ENCODE measurements at places on chromosomes 2 and 18.
A peak's percentile ranks its signal among the peaks of the same experiment; 100 is the strongest.

- no peaks in the 10 kb centered on the region for H3K27me3 ChIP-seq
- no peak for DNase-seq
- H3K4me3 ChIP-seq, result no peak overlapping the region
- no peaks in the 10 kb centered on the region for H3K36me3 ChIP-seq
- H3K4me1 ChIP-seq, result no peaks in the 10 kb centered on the region
- H3K27ac ChIP-seq, result no peak overlapping the region
These were observed 698.3 kb upstream of the FANCL start for GRCh38 chr2:58939388-58939787.

- no peak overlapping the region for H3K27ac ChIP-seq
- DNase-seq, result no peak
- no peak overlapping the region for H3K4me3 ChIP-seq
- no peaks in the 10 kb centered on the region for H3K27me3 ChIP-seq
- no peaks in the 10 kb centered on the region for H3K36me3 ChIP-seq
These were observed 61.9 kb upstream of the BZW1 start for GRCh38 chr2:200749631-200750322.

DNA sequence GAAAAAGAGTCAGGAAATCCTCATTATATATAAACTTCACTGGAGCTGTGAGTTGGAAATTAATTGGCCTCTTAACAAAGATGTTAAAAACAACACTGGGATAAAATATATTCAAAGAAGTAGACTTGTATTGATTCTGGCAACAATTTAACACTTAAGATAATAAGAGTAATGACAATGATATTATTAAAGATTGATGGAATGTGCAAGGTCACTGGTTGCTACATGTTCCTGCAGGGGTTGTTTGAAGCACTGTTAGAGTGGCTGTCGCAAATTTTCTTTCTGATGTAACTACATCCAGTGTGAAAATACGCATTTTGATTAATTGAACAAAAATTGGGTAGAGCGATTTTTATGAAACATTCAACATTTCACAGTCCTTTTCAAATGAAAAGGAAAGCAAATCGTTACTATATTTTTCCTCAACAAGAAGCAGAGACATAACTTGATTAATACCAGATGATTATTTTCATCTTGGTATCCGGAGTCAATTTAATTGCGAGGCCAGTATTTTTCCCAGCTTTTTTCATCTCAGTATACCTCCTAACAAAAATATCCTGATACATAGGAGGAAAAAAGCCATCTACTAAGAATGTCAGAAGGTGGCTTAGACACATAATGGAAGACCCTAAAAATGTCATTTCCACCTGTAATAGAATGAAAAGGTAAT is 6.1 kb downstream of the PTGR3 start:
- no peaks in the 10 kb centered on the region for H3K4me1 ChIP-seq
- no peak for DNase-seq
- no peak overlapping the region for H3K27ac ChIP-seq
- no peak overlapping the region for H3K4me3 ChIP-seq

GRCh38 chr18:76709659-76710645 is 112.4 kb upstream of the ZNF236 start:
- H3K27me3 ChIP-seq, result no peaks in the 10 kb centered on the region
- no peaks in the 10 kb centered on the region for H3K36me3 ChIP-seq
- no peak overlapping the region for H3K27ac ChIP-seq
- no peak overlapping the region for H3K4me3 ChIP-seq

- no peak for DNase-seq
- H3K4me1 ChIP-seq, result no peaks in the 10 kb centered on the region
- no peaks in the 10 kb centered on the region for H3K27me3 ChIP-seq
- H3K4me3 ChIP-seq, result no peak overlapping the region
These were observed 70.3 kb upstream of the CWC22 start for GRCh38 chr2:180077295-180077906.

GRCh38 chr18:48852292-48852691 is 98.5 kb downstream of the SMAD7 start:
- no peak for DNase-seq
- no peaks in the 10 kb centered on the region for H3K4me1 ChIP-seq

- no peak for DNase-seq
- H3K27me3 ChIP-seq, result no peaks in the 10 kb centered on the region
- no peak overlapping the region for H3K27ac ChIP-seq
These were observed 100.3 kb downstream of the MBP start for GRCh38 chr18:77032181-77032701.

DNA sequence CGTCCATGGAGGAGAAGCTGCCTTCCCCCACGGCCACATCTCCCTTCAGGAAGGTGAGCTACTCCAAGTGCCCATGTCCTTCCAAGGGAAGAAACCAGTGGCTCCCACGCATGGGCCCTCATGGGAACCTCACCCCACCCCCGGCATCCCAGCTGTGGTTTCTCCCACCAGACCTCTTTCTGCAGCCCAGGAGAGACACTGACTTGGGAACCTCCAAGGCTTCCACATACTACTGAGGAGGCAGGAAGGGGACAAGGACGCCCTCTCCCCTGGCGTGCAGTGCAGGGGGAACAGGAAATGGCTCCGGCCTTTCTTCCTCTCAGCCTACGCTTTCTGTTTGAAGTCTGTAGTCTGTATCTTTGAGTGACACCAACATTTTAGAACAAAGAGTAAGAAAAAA is 104.5 kb upstream of the EPC2 start:
- no peak overlapping the region for H3K4me3 ChIP-seq
- no peaks in the 10 kb centered on the region for H3K27me3 ChIP-seq

DNA sequence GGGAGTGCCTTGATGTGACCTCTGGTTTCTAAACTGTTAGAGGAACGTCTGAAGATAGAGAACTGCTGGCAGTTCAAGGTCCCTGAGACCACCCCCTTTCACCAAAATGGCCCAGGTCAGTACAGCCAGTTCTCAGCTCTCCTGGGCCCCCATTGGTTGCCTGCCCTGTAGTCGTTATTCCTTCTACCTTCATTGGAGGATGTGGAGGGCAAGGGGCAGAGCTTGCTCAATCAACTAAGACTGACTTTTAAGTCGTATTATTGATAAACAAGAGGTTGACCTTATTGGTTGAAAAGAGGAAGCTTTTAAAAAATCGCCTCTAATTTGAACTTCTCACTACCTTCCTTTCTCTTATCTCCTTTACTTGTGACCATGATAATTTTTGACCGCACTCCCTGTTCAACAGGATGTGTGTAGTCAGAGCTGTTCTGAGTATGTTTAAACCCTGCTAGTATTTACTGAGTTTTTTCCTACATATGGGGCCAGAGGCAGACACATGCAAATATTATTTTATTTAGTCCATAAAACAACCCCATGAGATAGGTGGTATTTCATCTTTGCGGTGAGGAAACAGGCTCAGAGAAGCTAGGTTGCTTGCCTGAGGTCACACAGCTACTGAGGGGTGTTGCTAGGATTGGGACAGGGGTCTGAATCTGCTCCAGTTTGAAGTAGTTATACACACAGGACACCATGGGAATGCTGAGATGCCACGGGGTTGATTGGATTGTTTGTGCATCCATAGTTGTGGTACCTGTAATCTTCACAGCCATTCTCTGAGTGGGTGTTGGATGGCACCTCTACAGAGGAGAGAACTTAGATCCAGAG is 65.9 kb downstream of the TMEM247 start:
- H3K27me3 ChIP-seq, result no peaks in the 10 kb centered on the region
- no peak overlapping the region for H3K27ac ChIP-seq
- H3K4me3 ChIP-seq, result no peak overlapping the region
- peaks cover 2% of the 10 kb centered on the region for H3K4me1 ChIP-seq

- no peaks in the 10 kb centered on the region for H3K36me3 ChIP-seq
- no peaks in the 10 kb centered on the region for H3K27me3 ChIP-seq
- no peak overlapping the region for H3K4me3 ChIP-seq
- H3K4me1 ChIP-seq, result peaks cover 2% of the 10 kb centered on the region
These were observed 12.2 kb downstream of the DOK1 start for GRCh38 chr2:74566754-74567085.

- no peak overlapping the region for H3K27ac ChIP-seq
- DNase-seq, result no peak
- no peaks in the 10 kb centered on the region for H3K36me3 ChIP-seq
These were observed 32.3 kb downstream of the COPS8 start for GRCh38 chr2:237118025-237118424.

DNA sequence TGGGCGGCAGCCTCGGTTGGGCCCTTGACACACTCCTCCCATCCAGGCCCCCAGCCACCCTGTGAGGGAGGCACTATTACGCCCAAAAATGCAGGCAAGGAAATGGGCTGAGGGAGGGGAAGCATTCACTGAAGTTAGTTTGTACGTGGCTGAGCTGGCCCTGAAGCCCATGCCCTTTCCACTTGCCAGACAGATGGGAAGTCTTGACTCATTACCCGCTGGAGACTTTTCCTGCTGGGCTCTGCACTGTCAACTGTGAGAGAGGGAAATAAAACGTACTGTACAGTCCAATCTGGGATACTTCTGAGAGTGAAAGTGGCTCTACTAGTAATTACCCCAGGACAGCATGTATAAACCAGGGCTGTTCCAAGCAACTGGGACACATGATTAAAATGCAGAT is 125.9 kb downstream of the MSH2 start:
- no peak overlapping the region for H3K27ac ChIP-seq
- no peaks in the 10 kb centered on the region for H3K4me1 ChIP-seq
- DNase-seq, result no peak

- peaks cover 1% of the 10 kb centered on the region for H3K27me3 ChIP-seq
- no peaks in the 10 kb centered on the region for H3K36me3 ChIP-seq
- no peaks in the 10 kb centered on the region for H3K4me1 ChIP-seq
- H3K27ac ChIP-seq, result no peak overlapping the region
These were observed 12.8 kb downstream of the UPP2 start for GRCh38 chr2:158114516-158114915.

DNA sequence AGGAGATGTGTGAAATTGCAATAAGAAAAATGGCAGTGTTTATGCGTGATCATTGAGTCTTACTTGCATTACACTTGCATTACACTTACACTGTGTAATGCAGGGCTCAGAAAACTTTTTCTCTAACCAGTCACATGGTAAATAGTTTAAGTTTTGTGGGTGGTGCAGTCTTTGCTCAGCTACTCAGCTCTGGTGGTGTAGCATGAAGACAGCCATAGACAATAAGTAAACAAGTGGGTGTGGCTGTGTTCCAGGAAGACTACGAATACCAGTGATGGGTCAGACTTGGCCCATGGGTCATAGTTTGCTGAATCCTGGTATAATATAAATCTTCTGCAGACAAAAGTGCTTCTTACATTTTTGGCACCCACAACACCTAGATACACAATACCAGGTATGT is 115.6 kb upstream of the CYP1B1 start:
- H3K36me3 ChIP-seq, result no peaks in the 10 kb centered on the region
- no peaks in the 10 kb centered on the region for H3K27me3 ChIP-seq
- H3K27ac ChIP-seq, result no peak overlapping the region
- no peak for DNase-seq
- peaks cover 2% of the 10 kb centered on the region for H3K4me1 ChIP-seq
- H3K4me3 ChIP-seq, result no peak overlapping the region

DNA sequence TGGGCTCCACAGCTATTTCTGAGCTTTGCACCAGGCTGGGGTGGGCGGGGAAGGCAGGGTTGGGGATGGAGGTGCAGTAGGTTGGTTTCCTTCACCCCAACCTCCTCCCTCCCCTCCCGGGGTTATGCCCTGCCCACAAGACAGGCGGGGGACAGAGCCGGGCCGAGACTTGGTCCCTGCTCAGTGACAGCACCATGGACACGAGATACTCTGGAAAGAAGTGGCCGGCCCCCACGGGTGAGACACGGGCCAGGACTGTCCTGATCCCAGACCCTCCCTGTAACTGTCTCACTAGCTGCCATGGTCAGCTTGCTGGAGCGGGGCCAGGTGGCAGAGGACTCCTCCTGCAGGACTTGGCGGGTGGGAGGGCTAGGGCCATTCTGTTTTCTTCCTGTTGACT is 59.7 kb downstream of the DYSF start:
- H3K27ac ChIP-seq, result no peak overlapping the region
- no peaks in the 10 kb centered on the region for H3K36me3 ChIP-seq
- H3K4me1 ChIP-seq, result no peaks in the 10 kb centered on the region

- no peaks in the 10 kb centered on the region for H3K36me3 ChIP-seq
- no peak overlapping the region for H3K27ac ChIP-seq
- H3K4me3 ChIP-seq, result no peak overlapping the region
- H3K4me1 ChIP-seq, result no peaks in the 10 kb centered on the region
- no peaks in the 10 kb centered on the region for H3K27me3 ChIP-seq
- peak; percentile 32 for DNase-seq
These were observed 74.5 kb downstream of the TWIST2 start for GRCh38 chr2:238922435-238922834.

DNA sequence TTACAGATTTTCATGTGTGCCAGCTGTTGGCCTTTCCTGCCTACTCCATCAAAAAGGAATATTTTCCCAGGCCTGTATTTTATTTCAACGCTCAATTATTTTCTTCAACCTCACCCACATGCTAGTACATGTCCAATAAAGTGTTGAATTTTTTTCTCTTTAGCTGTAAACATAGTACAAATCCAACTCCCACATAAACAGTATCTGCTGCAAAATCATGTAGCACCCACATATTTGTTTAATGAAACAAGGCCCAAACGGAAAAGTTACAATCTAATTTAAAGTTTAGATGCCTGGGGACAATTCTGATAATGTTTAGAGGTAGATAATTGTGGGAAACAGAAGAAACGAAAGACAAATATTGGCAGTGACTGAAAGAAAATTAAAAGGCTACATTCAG is 275.4 kb upstream of the ACVR2A start:
- no peaks in the 10 kb centered on the region for H3K36me3 ChIP-seq
- H3K4me3 ChIP-seq, result no peak overlapping the region
- H3K27me3 ChIP-seq, result no peaks in the 10 kb centered on the region
- no peak overlapping the region for H3K27ac ChIP-seq
- no peak for DNase-seq

DNA sequence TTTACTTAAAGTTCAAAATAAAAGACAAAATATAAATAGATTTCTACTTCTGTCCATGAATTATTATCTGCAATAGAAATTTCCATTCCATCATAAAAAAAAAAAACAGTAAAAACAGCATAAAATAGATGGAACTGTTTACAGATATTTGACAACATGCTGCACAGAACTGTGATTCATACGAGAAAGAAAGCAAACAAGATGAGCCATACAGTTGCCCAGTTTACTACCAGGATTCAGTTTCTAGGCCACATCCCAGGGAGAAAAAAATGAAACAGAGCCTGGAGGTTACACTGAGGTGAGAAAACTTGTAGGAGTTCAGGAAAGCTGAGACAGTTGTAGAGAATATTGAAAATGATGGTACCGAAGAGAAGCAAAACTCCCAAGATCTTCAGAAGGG is 1426.9 kb upstream of the ACVR2A start:
- H3K4me1 ChIP-seq, result no peaks in the 10 kb centered on the region
- no peaks in the 10 kb centered on the region for H3K36me3 ChIP-seq
- H3K27ac ChIP-seq, result no peak overlapping the region
- H3K4me3 ChIP-seq, result no peak overlapping the region

DNA sequence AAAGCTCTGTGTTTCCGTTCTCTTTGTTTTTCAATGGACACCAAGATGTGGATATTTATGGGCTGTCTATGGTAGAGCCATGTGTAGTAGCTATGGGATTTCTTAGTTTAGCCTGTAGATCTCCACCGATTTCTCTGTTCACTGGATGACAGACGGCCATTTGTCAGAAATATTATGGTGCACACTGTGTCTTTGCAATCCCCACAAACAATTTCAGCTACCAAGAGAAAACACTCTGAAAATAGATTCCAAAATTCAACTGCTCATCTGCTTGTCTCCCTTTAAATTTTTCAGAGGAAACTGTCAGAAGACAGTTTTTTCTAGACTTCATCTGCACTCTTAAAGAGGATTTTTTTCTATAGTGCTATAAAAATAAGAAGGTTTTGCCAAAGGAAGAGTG is 166.8 kb downstream of the CD226 start:
- DNase-seq, result no peak
- H3K4me3 ChIP-seq, result no peak overlapping the region
- no peaks in the 10 kb centered on the region for H3K27me3 ChIP-seq
- no peak overlapping the region for H3K27ac ChIP-seq

Measured in aorta (tissue), 5 donors.